Esophagus squamous epithelium (tissue), 5 donors: ENCODE measurements at places on chromosomes 7 and 10.

- no peak for DNase-seq
Observed at GRCh38 chr10:110344622-110345021, 39.9 kb upstream of the SMNDC1 start.

GRCh38 chr10:66931340-66931948 lies 5.6 kb downstream of the LRRTM3 start:
- no peak for DNase-seq

DNA sequence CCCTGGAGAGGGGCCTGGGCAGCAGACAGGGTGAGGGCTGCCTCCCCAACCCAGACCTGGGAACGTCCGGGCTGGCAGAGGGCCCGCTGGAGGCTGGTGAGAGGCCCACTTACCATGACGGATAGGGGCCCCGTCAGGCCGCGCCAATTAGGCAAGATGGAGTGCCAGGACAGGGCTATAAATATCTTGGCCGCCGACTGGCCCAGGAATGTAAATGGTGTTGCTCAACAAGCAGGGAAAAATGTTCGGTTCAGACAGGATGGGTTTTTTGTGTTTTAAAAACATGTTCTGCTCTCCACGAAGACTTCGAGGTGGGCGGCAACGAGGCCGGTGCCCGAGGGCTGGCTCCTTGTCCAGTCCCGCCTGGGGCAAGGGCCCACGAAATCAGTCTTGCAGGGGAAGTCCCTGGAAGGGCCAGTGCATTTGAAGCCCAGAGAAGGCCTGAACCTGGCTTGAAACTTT lies 35.8 kb upstream of the ELN start:
- no peak for DNase-seq

GRCh38 chr10:1179346-1180070 lies 123.3 kb downstream of the WDR37 start:
- no peak for DNase-seq

DNA sequence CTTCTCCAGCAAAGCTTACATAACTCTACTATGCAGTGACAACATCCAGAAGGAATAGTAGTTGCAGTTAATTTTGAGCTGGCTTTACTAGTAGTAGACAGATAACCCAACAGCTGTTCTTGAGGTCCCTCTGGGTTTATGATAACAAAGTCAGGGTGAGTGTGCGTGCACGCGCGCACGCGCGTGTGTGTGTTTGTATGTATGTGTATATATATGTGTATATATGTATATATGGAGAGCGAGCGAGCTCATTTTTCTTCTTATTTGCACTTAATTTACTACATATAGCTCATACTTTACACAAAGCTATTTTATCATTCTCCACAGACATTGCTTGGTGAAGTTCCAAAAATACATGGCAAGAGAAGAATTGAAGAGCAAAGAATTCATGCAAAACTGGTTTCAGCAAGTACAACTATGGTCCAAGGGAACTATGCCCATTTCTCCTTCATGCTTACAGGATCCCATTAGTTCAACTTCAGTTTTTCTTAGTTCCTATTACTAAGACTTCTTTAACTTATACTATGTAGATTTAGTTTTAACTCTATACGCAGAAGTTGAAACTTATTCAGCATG lies 105.9 kb upstream of the TMEM168 start:
- DNase-seq = no peak

DNA sequence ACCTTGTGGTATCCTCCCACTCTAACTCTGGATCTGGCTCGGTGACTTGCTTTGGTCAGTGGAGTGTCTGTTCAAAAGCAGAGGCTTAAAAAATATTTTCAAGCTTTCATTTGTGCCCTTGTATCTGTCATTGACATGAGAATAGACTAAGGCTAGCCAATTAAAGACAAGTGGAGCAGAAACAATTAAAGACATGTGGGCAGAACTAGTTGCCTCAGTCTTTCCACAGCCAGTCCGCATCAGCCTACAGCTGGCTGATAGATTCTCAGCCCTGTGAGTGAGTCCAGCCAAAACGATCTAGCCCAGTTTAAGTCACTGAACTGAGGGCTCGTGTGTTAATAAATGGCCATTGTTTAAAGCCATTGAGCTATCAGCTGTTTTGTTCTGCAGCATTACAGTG lies 185.2 kb upstream of the DGKB start:
- no peak for DNase-seq

DNA sequence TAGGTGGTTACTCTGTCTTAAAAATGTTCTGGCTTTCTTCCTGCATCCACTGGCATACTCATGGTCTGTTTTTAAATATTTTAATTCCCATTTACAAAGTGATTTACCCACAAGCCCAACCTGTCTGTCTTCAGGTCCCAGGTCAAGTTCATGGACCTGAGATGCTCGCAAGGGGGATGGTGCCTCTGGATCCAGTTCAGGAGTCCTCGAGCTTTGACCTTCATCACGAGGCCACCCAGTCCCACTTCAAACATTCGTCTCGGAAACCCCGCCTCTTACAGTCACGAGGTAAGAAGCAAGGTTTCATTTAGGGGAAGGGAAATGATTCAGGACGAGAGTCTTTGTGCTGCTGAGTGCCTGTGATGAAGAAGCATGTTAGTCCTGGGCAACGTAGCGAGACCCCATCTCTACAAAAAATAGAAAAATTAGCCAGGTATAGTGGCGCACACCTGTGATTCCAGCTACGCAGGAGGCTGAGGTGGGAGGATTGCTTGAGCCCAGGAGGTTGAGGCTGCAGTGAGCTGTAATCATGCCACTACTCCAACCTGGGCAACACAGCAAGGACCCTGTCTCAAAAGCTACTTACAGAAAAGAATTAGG lies 8.7 kb downstream of the ZKSCAN1 start:
- no peak for DNase-seq

DNA sequence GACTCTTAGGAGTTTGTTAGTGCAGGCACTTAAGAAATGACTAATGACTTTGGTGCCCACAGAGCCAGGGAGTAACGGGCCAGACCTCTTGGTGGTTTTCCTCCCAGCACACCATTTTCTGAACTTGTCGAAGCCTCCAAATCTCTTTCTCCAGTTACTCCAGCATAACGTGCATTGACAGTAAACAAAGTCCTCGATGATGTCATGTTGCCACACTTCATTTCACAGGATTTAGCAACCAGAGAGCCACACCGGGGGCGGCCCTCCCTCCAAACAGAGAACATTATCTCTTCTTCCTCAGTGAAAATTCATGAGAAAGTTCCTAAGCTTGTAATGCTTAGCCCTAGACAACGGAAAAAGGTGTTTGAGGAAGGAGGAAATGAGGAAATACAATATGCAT lies 4.0 kb upstream of the SVOPL start:
- no peak for DNase-seq

GRCh38 chr10:22489975-22490374 lies 144.7 kb downstream of the SPAG6 start:
- no peak for DNase-seq

DNA sequence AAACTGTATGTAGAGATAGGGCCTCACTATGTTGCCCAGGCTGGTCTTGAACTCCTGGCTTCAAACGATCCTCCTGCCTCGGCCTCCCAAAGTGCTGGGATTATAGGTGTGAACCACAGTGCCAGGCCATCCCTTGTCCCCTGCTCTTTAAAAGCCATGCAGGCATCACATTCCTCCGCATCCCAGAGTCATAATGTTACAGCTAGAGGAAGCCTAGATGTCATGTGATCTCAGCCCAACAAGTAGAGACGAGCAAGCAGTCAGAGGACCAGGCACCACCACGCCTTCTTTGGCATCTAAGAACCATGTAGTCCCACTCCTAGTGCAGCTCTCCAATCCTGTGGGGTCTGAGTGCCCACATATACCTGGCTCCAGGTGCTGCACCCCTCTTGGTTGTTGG lies 13.1 kb downstream of the PODXL start:
- DNase-seq = no peak

- no peak for DNase-seq
Observed at GRCh38 chr10:59037018-59037389, 139.4 kb upstream of the PHYHIPL start.

- DNase-seq = no peak
Observed at GRCh38 chr10:89392974-89393373, 551 bp downstream of the IFIT1 start.

- no peak for DNase-seq
Observed at GRCh38 chr7:78542541-78542940, 744.0 kb downstream of the PHTF2 start.

GRCh38 chr10:71255550-71255807 lies 43.1 kb downstream of the UNC5B start:
- no peak for DNase-seq

- DNase-seq = no peak
Observed at GRCh38 chr10:76675951-76676587, 961.5 kb downstream of the KCNMA1 start.

DNA sequence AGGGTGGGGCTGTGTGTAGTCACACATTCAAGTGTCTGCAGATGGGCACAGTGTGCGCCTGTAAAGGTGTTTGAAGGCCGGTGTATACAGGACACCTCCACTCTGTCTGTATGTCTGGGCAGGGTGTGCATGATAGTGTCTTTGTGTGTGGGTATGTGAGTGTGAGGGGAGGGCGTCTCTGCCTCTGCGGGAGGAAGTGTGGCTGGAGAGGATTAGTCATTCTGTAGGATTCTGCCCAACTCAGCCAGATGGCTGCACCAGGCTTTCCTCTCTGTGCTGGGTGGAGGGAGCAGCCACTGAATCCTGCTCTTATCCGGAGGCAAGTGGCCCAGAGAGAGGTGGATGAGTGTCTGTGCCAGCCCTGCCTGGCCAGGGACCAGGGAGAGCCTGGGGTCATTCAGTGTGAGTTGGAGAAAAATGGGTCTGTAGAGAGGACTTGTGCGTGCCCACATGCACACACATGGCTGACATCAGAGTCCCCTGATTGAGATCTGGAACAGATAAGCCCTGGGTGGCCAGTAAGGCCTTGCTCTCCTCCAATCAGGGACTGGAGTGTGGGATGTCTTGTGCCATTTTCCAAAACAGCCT lies 1.7 kb downstream of the SFXN3 start:
- no peak for DNase-seq

GRCh38 chr10:100340948-100341847 lies 5.8 kb upstream of the SCD start:
- no peak for DNase-seq

DNA sequence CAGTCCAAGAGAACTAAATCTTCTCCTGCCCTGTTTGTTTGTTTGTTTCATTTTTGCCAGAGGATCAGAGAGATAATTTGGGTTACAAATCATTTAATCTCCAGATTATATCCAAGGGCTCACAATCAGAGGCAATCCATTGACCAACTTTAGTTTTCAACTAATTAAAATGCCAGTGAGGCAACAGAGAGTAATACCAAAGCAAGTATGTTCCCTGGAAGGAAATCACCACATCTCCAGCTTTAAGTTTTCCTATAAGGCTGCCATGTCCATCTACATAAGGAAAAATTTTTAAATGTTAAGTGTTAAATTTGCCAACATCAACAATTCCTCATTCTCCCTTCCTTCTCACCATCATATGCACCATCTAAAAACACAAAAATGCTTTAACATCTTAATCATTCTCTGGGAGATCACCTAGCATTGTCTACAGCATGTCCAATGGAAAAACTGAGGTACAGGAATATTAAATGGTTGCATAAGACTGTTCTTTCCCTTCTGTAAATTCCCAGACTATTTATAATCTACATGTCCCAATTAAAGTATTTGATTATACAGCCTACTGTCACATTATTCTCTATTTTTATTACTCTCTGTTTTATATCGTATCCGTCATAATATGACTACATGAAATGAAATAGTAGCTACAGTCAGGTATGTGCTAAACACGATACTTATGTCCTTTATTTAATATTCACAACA lies 14.1 kb downstream of the USP54 start:
- no peak for DNase-seq

GRCh38 chr10:70891627-70892026 lies 3.3 kb upstream of the PCBD1 start:
- DNase-seq = no peak

DNA sequence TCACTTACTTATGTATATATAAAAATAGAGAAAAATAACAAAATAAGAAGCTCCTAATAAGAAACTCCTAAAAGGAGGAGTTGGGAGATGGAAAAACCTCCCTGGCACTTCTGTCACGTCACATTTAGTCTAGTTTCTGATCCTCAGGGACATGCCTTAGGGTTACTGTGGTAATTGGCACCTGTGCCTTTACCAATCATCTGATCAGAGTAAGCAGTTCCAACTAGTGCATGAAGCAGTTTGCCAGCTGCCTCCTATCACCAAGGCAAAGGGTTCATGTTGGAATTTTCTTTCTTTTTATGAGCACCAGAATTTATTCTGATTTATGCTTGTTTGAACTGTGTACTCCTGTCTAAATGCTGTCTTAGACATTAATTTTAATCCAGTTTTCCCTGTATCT lies 49.9 kb downstream of the ARL4A start:
- DNase-seq = no peak

- DNase-seq = no peak
Observed at GRCh38 chr7:36951257-36951697, 227.0 kb upstream of the AOAH start.

- no peak for DNase-seq
Observed at GRCh38 chr10:120735773-120736371, 115.3 kb upstream of the WDR11 start.

DNA sequence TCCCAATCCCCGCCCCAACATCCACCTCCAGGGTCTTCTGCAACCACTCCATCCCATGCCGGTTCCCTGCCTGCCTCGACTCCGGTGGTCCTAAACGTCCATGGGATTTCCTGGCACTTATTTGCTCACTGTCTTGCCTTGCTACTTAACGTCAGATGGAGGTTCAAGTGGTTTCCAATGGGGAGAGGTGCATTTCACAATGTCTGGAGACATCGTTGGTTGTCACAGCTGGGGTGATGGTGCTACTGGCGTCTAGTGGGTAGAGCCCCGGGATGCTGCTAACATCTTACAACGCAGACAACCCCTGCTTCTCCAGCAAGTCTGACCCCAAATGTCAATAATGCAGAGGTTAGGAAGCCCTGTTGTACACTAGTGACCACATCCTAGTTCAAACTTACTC lies 82.9 kb upstream of the ANLN start:
- no peak for DNase-seq

DNA sequence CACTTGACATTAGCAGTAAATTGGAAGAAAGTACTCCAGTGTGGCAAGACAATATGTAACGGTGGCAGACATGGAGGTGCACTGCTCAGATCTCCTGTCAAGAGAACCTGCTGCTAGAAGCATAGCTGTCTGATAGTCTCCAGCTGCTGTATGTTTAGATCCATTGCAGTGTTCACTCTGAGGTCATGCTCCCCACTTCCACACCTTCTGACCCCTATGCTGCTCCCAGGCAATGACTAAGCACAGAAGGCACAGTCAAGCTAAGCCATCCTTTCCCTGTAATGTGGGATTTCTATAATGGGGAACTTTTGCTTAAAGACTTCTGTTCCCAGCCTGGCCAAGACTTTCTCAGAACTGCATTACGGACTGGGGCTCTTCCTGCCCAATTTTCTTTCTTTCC lies 315.8 kb downstream of the HPSE2 start:
- DNase-seq = no peak

DNA sequence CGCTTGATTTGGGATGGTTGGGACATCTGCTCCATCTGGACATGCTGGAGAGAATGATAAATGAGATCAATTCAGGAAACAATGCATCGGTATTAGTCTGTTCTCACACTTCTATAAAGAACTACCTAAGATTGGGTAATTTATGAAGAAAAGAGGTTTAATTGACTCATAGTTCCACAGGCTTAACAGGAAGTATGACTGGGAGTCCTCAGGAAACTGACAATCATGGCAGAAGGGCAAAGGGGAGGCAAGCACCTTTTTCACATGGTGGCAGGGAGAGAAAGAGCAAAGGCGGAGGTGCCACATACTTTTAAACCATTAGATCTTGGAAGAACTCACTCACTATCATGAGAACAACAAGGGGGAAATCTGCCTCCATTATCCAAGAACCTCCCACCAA lies 16.8 kb upstream of the TSPAN12 start:
- DNase-seq = no peak
